CD4-positive, alpha-beta T cell treated with Interleukin-6 at 100 ng/mL for 8 hours (primary cell): ENCODE measurements at places on chromosomes 6 and 20.

DNA sequence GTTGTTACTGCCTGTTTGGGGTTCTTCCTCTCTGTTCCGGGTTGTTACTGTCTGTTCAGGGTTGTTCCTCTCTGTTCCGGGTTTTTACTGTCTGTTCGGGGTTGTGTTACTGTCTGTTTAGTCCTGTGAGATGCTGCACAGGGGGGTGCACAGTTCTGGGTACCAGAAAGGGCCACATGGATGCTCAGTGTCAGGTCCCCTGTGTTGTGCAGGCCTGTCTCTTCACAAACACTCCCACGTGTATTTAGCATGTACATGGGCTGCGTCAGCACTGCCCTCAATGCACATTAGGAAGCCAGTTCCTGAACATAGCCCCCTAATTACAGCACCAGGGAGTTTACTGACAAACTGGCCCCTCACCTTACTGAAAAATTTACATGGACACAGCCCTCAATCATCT is 118.5 kb downstream of the DLL1 start:
- DNase-seq: no peak

DNA sequence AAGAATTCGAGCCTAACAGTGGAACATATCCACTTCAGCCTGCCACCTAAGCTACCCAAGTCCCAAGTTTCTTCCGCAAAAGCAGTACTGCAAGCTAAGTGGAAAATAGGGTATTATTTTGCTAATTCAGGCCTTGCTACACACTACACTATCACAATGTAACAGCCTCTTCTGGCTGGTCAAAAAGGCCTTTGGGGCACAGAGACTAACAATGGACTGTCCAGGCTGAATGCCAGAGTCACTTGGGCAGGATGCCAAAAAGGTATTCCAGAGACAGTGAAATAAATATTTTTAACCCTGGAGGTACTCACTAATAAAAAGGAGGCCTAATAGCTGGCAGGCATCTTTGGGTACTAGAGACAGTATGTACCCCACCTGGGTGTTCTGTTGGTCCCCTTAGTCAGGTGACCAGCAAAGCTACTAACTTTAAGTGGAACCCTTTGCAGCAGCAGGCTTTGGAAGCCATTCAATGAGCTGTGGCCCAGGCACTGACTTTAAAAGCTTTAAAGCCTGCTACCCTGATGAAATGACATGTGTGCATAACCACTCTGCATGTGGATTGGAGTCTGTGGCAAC is 692.1 kb downstream of the HTR1B start:
- no peak for DNase-seq

GRCh38 chr20:46058599-46059281 is 29.7 kb downstream of the SLC12A5 start:
- DNase-seq: no peak

DNA sequence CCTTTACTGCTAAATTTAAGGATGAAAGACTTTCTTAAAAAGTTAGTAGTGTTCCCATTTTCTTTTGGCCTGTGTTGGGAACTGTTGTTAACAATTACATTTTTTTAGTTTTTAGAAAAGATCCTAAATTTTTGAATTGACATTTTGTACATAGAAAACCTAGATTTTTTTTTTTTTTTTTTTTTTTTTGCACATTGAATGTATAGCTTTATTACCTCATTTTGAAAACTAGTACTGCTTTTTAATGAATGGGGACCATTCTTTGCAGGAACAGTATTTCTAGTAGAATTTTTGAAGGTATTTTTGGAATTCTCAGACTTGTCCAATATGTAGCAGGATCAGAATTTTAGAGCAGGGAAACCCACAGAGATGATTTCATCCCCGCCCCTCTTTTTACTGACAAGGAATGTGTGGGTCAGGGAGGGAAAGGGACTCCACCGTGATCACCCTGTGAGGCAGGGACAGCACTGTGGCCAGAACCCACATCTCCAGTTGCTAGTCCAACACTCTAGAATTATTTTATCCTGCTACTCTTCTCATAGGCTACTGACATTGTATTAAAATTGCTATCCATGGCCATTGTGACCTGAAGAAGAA is 154.4 kb upstream of the SUPT3H start:
- DNase-seq: no peak

GRCh38 chr6:51949526-51949925 is 137.9 kb downstream of the PKHD1 start:
- DNase-seq: no peak

DNA sequence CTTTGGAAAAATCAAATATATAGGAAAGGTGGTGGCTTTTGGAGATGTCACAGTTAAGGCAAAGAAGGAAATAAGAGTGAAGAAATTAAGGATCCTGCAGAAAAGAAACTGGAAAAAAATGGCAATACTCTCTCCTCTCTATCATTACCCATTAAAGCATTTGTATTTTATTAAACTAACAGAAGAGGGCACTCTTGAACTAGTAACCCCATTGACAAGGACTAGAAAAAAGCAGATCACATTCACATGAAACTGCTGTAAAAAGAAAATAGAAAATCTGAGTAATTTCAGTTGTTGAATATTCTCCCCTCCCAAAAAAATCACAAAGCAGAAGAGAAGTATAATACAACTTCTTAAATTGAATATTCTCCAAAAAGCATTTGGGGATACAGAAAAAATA is 104.1 kb upstream of the SLC35B3 start:
- no peak for DNase-seq
